ENCODE measurements at places on chromosomes 1 and 21.

- no peak for DNase-seq
Observed at GRCh38 chr1:12496154-12496961, 121.7 kb downstream of the DHRS3 start.

GRCh38 chr1:234770924-234771540 lies 161.1 kb upstream of the IRF2BP2 start:
- DNase-seq: no peak

DNA sequence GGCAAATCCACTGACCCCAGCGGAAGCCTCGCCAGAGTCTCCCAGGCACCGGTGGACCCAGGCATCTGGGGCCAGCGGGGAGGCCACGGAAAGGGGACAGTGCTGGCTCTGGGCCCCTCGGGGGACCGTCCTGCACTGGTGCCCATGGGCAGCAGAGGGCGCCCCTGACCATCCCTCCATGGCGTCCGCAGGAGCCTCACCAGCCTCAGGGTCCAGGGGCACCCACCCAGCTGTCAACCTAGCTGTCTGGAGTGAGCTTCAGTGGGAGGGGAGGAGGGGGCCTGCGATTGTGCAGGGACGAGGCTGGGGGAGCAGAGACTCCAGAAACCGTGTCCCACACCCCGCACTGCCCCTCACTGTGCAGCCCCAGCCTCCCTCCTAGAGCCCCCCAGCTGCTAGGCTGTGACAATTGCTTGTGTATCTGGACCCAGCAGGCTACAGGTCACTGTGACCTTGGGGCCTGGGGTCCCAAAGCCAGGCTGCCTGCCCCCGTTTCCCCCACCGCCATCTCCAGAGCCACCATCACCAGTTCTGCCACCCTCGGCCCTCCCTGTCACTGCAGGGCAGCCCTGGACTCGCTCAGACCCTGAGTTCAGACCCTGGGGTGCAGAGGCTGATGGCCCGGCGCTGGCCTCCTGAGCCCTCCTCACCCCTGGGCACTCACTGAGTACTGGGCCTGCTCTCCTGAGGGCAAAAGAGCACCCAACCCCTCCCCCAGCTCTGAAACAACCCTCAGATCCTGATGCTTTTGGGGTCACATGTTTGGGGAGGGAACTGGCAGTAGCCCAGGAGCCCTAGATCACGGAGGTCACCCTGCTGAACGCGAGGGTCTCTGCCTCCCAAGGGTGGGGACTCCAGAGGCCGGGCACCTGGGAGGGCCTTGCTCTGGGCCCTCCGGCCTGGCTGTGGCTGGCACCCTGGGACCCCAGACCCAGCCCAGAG lies 10.6 kb upstream of the COL6A1 start:
- DNase-seq: no peak

DNA sequence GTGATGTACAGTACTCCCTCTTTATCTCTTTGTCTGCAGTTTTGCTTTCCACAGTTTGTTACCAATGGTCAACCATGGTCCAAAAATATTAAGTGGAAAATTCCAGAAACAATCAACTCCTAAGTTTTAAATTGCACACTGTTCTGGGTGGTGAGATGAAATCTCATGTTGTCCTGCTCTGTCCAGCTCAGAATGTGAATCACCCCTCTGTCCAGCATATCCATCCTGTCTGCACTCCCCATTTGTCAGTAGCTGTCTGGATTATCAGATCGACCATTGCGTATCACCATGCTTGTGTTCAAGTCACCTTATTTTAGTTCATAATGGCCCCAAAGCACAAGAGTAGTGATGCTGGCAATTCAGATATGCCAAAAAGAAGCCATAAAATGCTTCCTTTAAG lies 118.2 kb upstream of the PDE4B start:
- no peak for DNase-seq

DNA sequence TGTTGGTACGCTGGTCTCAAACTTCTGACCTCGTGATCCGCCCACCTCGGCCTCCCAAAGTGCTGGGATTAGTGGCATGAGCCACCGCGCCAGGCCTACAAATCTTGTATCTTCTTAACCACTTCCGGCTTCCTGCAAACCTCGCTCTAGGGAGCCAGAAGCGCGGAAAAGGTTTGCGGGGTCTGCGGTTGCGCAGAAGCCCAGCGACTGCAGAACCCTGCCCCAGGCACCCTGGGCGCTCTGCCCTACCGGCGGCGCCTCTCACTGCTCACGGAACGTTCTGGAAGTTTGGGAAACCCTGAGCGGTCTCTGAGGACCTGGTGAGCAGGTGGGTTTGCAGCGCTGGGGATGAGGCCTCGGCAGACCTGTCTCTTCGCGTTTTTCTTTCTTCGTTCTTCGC lies at the start of gene C1orf146:
Gene C1orf146, plus strand, starts transcription at position 195 of the 400 bp plus-strand sequence. CDS start 13,506 bp downstream, outside the sequence.
- no peak for DNase-seq

- DNase-seq: no peak
Observed at GRCh38 chr1:230591678-230592077, 50.6 kb upstream of the COG2 start.

DNA sequence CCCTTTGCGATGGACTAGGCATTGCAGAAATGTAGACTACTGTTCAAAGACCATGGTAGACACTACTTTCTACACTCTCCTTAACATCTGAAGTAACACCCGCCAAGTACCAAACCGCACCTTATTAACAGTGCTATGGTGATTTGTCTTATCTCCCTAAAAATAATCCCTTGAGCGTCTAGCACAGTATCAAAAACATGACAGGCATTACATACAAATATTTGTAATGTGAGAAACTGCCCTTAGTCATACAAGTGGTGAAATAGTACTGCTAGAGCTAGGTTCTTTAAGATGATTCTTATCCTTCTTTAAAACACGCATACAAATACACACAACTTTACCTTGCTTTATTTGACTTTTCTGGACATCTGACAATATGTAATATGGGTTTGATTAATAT lies 27.2 kb downstream of the PUM1 start:
- DNase-seq: no peak

DNA sequence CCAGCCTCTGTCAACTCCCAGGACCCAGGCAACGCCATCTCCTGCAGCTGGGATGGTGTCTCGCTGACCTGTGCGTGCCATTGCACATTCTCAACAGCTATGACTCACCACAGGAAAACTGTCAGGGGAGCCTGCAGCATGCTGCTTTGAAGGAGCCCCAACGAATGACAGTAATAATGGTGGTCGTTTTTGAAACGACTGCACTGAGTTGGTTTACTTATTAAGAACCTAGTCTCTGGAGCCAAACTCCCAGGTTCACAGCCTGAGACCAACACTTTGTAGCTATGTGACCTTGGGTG lies 21.6 kb downstream of the TCEA3 start:
- DNase-seq: no peak

DNA sequence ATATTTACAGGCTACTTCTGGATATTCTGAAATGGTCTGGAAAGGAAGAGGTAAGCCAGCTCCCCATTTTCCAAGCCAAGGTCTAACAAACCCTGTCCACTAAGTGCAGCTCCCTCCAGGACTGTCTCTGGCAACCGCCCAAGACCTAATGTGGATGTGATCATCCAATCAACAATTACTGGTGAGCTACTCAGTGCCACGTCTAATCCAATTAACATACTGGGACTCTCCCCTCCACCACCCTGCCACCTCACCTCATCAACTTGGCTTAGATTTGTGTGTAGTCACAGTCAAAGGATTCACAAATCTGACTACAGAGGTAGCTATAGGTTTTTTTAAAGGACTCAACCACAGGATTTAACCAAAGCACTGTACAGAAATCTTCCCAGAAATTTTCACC lies 25.4 kb upstream of the S100A7 start:
- DNase-seq: no peak

GRCh38 chr1:185581020-185581419 lies 153.2 kb upstream of the HMCN1 start:
- DNase-seq: no peak

GRCh38 chr21:22536509-22536908 lies 1538.3 kb downstream of the NCAM2 start:
- DNase-seq: no peak
